ENCODE measurements at places on chromosomes 6 and 20.

- DNase-seq, result no peak
These were observed 4.6 kb downstream of the KCNK5 start for GRCh38 chr6:39224523-39225182.

DNA sequence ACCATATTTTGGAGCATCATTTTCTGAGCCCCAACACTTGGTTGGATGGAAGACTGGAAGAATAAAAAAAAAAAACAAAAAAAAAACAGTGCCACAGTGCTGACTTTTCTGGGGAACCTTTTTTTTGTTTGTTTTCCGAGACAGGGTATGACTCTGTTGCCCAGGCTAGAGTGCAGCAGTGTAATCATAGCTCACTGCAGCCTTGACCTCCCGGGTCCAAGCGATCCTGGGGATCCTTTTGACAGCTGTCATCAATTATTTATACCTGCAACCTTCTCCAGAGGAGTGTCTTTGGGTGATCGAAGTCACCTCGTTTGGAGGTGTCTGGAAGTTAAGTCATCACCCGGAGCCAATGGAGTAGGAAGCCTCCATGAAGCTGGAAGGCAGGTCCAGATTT, 7.8 kb upstream of the TPX2 start:
- DNase-seq, result no peak

DNA sequence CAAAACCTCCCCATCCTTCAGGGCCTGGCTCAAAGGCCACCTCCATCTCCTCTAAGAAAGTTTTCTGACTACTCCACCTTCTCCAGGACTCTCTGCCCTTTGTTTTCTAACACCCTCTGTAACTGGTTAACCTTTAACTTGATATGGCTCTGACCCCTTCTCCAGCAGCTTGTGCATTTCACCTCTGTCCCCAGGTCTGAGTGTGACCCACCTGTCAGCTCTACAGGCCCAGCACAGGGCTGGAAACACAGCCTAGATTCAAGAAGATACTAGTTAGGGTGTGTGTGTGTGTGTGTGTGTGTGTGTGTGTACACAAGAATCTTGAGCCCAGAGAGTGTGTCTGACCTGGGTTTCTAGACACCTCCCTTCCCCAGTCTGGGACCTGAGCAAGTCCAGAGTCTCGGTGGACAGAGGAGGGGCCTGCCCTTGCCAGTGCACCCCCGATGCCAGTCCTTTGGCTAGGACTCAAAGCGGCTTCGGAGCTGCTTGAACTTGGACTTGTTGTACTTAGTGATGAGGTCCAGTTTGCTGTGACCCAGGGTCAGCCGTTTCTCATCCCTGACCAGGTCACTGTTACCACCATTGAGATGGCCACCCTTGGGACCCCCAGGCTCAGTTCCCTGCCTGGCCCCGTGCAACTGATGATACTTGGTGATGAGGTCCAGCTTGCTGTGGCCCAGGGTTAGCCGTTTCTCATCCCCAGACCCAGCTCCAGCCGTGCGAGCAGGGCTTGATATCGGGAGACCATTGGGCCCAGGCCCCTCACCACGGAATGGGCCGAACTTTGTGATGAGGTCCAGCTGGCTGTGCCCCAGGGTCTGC, 1.7 kb upstream of the EIF6 start:
- no peak for DNase-seq

DNA sequence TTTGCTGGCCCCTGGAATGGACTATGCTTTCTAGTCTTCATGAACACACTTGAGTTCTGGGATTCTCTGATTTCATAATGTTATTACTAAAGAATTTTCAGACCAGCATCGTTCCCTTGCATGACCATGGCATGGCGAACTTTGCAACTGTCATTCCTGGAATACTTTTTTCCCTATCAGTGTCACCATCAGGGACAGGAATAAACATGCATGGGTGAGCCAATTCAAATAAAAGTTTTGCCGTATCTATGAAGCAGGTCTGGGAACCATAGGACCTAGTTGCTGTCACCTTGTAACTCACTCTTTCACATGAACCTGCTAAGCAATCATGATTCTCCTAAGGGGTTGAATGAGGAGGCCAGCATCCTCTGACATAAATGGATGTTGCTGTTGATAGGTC, 68.2 kb upstream of the AGPAT4 start:
- no peak for DNase-seq

- no peak for DNase-seq
These were observed 66.5 kb upstream of the PIM1 start for GRCh38 chr6:37103169-37104039.

DNA sequence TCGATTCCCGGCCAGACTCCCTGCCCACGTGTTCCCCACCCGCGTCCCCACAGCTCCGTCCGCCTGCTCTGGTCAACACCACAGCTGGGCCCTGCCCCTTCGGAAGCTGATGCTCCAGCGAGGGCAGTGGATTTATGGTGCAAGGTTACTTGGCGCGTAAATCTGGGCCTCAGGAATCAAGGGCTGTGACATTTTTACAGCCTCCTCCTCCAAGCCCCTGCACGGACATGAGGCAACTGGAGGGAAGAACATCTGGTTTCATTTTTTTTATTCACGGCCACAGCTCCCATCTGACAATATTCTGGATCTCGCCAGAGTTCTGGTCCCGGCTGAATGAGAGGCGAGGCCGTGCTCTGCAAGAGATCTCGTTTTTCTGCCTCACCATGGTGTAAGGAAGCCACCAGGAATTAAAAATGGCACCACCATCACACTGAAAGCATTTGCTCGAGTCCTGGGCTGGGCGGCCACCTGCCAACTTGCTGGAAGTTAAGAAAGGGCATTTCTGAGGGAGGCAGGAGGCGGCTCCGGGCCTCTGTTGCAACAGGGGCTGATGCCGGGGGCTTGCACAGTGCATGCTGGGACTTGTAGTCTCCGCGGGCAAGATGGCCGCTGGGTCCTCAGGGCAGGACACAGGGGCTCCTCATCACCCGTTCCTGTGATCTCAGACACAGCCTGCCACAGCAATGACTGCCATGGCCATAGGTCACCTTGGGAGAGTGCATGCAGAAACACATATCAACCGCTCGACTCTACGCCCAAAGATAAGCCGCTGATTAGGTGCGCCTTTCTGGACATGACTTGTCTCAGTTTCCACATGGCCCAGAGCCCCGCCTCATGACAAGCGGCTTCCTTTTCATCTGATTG, 148.5 kb downstream of the LY86 start:
- peak; percentile 73 for DNase-seq

DNA sequence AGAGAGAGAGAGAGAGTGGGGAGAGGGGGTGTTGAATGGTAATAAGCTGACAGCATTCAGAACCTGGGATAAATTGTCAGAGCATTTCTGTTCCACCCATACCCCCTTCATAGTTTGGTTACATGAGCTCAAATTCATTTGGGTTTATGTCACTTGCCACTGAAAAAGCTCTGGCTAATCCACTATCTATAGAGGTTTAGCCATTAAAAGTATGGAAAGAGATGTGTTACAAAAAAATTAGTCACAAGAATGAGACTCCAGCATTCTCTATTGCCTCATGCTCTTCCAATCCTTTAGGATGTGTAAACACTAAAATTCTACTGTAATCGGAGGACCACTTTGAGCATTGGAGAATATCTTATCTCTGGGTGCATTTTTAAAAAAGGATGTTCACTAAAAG, 297.6 kb upstream of the TCF21 start:
- peak; percentile 44 for DNase-seq

GRCh38 chr6:41579088-41579610, 33.0 kb downstream of the FOXP4 start:
- no peak for DNase-seq

DNA sequence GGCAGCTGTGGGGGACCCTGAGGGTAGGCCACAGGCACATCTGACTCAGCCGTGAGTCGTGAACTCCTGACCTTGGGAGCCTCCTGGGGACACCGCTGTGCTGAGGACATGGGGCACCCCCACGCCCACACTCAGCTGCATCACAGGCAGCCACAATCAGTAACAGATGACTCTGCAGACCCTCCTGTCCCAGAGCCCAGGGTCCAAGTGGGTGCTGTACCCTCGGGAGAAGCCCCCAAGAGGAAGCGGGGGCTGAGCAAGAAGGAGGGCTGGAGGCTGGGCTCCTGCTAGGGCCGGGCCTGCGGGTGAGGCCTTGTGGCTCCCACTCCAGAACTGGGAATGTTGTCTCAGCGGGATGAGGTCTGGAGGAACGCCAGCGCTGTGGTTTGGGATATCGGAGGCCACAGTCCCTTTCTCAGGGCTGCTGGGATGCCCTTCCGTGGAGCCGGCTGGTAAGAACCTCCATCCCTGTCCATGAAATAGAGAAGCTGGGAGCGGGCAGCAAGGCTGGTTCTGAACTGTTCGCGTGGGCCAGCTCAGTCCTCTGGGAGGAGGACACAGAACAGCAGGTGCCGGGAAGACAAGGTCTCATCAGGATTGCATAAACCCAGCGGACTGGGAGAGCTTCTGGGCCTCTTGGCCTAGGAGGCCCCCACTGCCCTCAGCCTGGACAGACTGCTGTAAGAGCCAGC, 3.1 kb upstream of the LAMA5 start:
- peak; percentile 84 for DNase-seq

GRCh38 chr6:75438013-75438431, 55.6 kb downstream of the FILIP1 start:
- peak; percentile 54 for DNase-seq

DNA sequence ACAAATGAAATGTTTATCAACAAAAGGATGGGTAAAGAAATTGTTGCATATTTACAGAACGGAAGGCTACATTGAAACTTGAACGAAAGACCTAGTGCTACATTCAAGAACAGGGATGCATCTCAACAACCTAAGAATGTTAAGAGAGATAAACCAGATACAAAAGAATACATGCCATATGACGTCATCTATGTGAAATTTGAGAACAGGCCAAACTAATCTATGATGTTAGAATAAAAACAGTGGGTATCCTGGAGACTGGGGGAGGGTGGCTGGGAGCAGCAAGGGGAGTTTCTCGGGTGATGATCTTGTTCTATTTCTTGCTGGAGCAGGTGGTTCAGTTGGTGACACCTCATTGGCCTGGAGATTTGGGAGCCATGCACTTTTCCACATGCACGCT, 81.5 kb downstream of the SULF2 start:
- DNase-seq, result peak; percentile 28

DNA sequence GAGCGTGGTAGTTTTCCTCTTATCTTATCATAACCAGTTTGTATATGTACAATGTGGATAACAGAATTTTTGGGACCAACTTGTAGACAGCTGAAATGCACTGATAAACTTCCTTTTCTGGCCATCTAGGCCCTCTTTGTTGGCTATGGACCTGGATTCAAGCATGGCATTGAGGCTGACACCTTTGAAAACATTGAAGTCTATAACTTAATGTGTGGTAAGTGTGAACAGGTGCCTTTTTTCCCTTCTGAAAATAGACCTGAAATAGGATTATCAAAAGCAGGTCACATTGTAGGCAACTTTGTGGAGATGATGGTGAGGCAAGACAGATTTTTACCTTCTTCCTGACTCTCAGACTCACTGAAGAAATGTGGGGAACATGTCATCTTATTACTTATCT, 67.8 kb downstream of the ENPP1 start:
- DNase-seq, result no peak

DNA sequence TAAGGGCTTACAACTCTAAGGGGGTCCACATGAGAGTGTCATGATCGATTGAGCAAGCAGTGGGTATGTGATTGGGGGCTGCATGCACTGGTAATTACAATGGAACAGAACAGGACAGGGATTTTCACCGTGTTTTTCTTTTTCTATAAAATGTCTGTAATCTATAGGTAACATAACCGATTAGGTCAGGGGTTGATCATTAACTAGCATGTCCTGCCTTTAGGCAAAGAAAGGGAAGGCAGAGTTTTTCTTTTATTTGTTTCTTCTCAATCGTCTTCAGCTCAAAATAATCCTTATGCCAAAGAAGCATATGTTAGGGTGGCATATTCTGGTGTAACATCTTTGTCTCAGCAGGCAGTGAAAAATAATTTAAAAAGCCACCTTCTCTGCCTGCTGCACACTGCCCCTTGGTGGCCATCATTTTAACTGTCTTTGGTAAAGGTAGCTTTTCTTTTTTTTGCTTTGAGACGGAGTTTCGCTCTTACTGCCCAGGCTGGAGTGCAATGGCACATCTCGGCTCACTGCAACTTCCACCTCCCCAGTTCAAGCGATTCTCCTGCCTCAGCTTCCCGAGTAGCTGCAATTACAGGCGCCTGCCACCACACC, 9.7 kb upstream of the CEP43 start:
- peak; percentile 59 for DNase-seq

All from fibroblast of mammary gland (primary cell).